ENCODE measurements at places on chromosomes 7 and 10.

DNA sequence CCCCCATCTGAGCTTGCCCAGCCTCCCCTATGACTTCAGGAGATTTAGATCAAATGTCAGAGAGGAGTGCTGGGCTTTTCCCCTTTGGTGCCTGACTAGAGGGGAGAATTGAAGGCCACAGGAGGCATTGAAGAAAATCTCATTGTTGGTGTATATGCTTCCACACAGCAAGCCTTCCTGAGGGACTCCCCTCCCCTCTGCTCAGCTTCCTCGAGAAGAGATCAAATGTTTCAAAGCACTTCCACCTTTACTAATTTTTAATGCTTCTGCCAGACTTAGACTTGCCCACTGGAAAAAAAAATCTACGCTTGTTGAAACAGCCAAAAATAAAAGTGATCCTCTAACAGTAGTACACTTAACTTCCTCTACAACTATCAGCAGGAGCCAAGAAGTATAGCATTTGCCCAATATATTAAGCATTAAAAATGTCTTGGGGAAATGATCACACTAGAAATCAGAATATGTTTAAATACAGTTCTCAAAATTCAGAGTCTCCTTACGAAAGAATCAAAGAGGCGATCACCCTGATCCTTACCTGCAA is 79.3 kb downstream of the FZD1 start:
- no peak for DNase-seq

DNA sequence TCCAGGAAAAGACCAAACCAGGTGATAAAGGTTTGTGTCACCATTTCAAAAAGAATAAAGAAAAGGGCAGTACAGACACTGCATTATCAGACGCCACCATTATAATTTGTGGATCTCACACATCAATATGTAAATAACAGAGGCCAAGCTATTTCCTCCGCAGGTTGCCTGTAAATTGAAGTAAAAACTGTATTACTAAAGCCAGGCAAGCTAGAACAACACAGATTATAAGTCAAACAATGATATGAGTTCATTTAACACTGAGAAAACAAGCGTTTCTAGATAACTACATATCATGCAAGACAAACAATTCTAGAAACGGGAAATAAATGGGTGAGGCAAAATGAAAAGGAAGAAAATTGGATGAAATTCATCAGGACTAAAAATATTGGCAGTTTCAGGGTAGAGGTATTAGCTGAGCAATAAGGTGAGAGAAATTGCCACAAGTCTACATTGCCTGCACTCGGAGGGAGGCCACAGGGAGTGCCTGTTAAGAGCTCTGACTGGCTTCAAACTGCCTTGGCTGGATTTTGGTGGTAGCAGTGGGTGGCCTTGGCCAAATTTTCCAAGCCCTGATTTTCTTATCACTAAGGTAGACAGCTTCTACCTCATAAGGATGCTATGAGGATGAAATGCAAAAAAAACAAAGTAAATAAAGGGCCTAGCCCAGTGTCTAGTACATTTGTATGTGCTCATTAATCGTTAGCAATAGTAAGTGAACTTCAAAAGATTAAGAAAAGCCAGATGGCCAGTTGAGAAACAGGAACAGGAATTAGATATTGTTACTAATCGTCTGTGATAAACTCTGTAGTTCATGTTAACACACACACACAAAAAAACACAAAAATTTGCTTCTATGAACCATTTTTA is 240.0 kb upstream of the NFE2L3 start:
- no peak for DNase-seq

DNA sequence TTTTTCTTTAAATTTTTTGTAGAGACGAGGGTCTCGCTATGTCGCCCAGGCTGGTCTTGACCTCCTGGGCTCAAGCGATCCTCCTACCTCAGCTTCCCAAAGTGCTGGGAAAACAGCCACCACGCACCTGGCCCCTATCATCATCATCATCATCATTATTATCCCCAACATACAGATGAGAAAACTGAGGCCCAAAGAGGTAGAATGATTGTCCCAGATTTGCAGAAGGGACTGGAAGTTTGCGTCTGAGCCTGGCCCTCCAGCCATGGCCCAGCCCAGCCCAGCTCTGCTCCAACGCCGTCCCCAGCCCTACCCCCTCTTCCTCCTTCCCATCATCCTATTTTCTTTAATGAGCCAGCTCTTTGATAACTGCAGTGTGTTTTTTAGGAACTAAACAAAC is 34.9 kb downstream of the TMEM130 start:
- no peak for DNase-seq

DNA sequence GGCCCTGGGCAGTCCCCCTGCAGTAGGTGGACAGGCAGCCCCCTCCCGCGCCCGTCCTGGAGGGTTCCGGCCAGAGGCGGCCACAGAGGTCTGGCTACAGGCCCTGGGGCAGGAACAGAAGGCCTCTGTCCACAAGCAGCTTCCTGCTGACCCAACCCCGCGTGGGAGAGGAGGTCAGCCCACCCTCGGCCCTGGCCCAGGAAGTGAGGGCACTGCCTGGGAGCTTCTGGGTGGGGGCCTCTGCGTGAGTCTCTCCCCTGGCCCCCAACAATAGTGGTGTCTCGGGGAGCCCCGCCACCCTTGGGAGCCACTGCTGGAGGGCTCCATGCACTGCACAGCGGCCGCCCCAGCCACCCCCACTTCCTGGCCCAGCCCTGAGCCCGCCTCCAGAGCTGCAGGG is 4.7 kb downstream of the MICALL2 start:
- DNase-seq = no peak

DNA sequence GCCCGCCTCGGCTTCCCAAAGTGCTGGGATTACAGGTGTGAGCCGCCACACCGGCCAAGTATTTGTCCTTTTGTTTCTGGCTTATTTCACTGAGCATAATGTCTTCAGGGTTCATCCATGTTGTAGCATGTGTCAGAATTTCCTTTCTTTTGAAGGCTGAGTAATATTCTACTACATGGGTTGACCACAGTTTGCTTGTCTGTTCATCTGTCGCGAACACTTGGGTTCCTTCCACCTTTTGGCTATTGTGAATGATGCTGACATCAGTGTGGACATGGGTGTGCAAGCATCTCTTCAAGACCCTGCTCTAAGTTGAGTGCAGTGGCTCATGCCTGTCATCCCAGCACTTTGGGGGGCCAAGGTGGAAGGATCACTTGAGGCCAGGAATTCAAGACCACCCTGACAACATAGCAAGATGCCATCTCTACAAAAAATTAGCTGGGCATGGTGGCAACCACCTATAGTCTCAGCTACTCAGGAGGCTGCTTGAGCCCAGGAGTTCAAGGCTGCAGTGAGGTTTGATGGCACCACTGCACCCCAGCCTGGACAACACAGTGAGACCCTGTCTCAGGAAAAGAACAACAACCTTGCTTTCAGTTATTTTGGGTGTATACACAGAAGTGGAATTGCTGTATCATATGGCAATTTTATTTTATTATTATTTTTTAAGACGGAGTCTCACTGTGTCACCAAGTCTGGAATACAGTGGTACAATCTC is 17.0 kb downstream of the CHST12 start:
- no peak for DNase-seq
